ENCODE measurements at places on chromosomes 1 and 21.

DNA sequence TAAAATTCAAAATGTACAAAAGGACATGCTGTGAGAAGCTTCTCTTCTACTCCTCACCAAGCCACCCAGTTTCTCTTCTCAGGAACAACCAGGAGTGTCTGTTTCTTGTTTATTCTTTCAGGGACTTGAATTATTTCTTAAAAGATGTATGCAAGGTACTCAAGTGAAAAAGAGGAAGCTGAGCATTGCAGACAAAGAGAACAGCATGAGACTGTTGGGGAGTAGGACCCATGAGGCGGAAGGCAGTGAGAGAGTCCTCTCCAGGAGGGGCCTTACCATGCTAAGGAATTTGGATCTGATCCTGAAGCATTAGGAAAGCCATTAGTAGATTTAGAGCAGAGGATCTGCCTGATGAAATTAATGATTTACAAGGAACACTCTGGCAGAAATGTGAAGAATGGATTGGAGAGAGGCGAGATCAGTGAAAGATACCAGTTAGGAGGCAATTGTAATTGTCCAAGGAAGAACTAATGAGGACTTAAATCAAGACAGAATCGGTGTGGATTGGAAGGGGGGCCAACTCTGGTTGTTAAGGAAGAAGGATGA is 14.7 kb upstream of the SSX2IP start:
- DNase-seq: no peak

GRCh38 chr1:234507089-234507488 is 28.1 kb upstream of the TARBP1 start:
- no peak for DNase-seq

GRCh38 chr1:244497805-244498204 is 36.7 kb downstream of the CATSPERE start:
- DNase-seq: no peak

- DNase-seq: no peak
Measured at GRCh38 chr1:92201973-92202372, 15.7 kb upstream of the C1orf146 start.

DNA sequence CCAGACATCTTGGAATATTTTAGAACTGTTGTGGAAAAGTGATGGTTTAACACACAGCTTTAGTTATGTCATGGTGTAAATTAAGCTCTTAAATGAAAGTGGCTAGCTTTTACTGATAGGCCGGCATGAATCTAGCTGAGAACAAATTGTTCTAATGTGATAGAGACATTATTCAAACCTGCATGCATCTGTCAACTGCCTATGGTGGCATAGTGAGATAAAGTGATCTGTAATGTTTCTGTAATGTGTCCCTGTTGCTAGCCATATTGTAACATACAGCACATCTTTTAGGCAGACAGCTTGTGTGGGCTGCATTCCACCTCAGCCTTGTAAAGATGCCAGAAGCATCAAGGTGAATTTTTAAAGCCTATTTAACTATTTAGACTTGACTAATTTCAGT is 16.0 kb downstream of the LRIG2 start:
- no peak for DNase-seq

GRCh38 chr1:243890576-243890975 is 40.5 kb upstream of the AKT3 start:
- DNase-seq: peak; percentile 32

GRCh38 chr1:208537198-208537597 is 293.0 kb upstream of the PLXNA2 start:
- DNase-seq: no peak

- no peak for DNase-seq
Measured at GRCh38 chr1:85707267-85707989, 805 bp downstream of the ZNHIT6 start.

GRCh38 chr1:17098446-17099317 is 20.6 kb downstream of the PADI2 start:
- no peak for DNase-seq

DNA sequence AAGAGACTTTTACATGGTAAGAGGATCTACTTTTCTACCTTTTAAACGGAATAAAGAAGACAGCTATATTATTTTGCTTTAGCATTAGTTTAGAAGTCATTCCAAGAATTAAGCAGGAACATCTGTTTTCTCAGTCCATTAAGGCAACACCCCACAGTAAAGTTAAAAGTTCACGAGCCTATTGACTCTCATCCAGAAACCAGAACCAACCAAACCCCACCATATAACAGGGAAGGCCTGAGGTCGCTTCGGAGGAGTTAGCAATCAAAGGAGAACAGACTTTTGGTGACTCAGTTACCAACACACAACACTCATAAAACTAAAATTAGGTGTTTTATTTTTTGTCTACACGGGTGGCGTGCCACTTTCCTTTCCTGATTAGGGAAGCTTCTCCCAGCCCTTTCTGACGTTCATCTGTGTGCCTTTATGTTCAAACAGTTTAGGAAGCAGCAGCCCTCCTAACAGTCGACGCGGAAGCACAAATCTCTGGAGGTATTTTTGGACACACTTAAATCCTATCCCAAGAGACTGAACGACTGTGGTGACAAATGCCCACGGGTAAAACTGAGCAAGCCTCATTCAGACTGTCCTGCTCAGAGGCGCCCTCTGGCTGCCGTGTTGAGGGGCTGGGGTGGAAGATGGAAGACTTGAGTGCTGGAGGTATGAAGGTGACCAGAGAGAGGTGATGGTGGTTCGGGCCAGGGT is 8.6 kb upstream of the PLA2G2C start:
- peak; percentile 36 for DNase-seq

DNA sequence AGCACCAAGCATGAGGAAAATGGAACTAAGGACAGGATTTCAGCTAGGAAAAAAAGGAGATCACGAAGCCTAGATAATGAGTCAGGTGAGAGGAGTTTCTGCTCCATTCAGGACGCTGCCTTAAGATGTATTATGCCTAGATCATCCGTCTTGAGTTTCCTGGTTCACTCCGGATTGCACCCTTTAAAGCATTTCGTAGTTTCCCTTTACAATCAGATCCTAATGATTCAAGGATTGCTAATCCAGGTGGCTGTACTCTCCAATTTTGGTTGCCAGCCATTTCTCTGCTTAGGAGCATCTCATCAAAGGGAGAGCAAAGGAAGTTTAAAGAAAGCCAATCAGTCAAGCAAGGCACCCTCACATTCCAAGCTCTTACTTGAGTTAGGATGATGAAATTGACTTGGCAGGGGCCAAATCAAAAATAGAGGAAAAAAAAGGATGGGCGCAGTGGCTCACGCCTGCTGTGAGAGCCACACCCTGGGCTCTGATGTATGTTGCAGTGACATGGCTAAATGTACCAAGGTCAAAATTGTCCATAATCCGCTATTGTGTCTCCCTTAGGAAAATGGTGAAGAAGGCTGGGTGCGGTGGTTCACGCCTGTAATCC is 156.9 kb upstream of the SOD1 start:
- DNase-seq: no peak

- DNase-seq: no peak
Measured at GRCh38 chr1:1332031-1332755, 1.1 kb downstream of the TAS1R3 start.
